ENCODE measurements at places on chromosomes 7 and 10.

GRCh38 chr10:2851566-2851965 lies 215.8 kb upstream of the PFKP start:
- DNase-seq, result no peak

DNA sequence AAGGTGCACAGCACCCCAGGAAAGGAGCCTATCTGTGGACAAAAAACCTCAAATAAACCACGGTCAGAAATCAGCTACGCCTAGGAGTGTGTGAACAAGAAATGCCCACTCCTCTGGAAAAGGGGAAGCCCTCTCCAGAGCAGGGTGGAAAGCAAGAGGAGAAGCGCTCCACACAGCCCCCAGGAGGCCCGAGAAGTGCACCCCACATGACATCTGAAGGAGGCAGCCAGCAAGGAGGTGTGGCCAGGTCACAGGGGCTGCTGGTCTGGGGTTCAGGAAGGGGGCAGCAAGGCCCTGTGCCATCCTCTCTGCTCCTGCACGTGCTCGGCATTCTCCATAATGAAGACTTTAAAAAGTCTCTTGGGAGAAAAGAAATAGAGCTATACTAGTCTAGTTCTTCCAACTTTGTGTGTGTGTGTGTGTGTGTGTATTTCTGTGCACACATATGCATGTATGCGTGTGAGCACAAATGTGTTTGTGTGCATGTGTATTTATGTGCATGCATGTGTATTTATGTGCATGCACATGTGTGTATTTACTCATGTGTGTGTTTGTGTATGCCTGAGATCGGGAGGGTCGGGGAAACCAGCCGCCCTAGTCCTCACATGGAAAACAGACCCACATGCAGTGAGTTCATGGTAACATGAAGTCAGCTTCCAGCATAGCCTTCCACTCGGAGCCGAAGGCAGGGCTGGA lies 76.5 kb downstream of the TNS3 start:
- no peak for DNase-seq

DNA sequence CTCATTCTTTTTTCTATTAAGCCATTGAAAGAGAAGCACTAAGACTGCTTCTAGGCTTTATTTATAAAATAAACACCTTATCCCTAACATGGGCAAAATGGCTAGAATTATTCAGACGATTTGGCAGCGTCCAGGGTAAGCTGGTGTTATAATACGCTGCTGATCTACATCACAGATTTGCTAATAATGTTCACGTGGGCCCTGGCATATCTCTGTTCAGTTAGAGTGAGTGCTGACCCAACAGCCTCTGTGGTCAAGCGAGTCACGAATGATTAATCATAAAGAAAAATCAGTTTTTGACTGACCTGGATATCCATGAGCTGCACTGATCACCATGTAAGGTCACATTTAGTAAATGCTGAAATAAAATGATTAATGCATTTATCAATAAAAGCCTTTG lies 28.4 kb upstream of the CBLL1 start:
- DNase-seq, result no peak

DNA sequence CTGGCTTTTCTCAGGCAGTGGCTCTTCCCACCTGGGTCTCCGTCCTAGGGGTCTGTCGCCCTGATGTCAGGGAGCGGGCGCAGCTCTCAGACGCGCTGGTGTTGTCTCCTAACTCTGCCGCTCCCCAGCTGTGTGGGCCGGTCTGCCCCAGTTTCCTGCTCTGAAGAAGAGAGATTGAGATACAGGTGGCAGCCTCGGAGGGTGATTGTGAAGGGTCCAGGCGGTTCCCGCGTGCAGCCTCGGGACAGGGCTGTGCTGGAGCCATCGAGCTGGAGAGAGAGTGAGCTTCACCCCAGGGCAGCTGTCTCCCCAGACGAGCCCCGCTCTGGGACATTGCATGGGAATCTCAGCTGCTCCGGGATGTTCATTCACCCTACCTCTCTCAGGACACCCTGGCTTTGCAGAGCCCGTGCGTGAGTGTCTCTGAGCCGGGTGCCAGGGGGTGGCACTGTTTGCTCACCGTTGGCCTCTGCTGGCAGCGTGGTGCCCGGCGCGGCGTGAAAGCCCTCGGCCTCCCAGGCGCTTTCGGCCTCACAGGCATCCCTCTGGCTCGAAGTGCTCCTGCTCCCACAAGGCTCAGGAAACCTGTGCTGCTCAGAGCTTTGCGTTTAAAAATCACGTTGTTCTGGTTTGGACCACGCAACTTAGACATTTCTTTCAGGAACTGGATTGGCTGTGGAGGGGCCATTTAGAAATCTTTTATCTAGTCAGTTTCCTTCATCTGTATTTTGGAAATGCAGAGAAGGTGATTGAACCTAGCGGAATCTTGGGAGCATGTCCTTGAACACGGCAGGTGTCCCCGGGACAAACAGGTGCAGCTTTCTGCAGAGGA lies 33.8 kb upstream of the ZFAND2A start:
- DNase-seq, result no peak

GRCh38 chr10:71299071-71299785 lies 19.8 kb upstream of the SLC29A3 start:
- no peak for DNase-seq

DNA sequence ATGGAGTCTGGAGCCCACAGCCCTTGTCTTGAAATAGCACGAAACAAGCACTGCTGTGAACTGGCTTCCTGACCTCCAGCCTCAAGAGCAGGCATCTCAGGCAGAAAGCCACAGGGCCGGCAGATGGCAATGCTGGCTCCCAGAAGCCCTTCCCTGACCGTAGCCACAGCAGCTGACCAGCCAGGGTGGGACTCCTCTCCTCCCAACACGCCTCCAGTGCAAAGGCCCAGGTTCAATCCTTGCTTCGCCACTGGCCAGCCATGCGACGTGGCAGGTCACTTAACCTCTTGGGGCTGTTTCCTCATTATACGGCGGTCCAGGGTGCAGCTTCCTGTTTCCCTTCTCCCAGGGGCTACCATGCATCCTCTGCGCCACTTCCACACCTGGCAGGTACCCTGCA lies 12.8 kb downstream of the PRKAG2 start:
- no peak for DNase-seq

DNA sequence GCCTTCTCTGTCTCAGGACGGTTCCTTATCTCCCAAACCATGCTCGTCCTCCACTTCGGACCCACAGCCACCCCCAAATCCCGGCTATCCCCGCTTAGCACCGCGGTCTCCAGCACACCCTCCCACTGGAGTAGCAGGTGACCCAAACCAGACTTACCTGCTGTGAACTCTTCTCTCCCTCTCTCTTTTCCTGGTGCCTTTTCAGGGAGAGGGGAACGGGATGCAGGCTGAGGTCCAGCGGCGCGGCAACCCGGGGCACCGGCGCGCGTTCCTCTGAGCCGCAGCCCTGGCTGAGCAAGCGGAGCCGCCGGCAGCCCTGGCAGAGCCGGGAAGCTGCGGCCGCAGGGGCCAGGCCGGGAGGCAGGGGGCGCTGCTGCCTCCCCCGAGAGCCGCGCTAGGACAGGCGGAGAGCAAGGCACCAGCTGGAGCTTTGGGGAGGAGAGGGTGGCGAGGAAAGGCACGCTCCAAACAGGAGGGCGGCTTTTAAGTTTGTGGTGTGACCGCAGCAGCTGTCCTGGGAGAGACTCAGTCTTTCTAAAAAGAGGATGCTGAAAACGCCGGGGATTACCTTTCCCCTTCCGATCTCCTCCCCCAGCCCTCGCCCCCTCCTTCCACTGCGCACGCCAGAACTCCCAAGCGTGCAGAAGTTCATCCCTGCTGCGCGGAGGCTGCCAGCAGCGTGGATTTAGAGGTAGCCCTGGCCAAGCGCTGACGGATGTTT lies at the start of gene SEMA3D:
Gene SEMA3D (minus strand): TSS at position 536 of the 721 bp plus-strand sequence. CDS start 65,165 bp downstream, outside the sequence.
- DNase-seq, result peak; percentile 72

GRCh38 chr7:50166997-50167965 lies 74.2 kb upstream of the ZPBP start:
- DNase-seq, result no peak

DNA sequence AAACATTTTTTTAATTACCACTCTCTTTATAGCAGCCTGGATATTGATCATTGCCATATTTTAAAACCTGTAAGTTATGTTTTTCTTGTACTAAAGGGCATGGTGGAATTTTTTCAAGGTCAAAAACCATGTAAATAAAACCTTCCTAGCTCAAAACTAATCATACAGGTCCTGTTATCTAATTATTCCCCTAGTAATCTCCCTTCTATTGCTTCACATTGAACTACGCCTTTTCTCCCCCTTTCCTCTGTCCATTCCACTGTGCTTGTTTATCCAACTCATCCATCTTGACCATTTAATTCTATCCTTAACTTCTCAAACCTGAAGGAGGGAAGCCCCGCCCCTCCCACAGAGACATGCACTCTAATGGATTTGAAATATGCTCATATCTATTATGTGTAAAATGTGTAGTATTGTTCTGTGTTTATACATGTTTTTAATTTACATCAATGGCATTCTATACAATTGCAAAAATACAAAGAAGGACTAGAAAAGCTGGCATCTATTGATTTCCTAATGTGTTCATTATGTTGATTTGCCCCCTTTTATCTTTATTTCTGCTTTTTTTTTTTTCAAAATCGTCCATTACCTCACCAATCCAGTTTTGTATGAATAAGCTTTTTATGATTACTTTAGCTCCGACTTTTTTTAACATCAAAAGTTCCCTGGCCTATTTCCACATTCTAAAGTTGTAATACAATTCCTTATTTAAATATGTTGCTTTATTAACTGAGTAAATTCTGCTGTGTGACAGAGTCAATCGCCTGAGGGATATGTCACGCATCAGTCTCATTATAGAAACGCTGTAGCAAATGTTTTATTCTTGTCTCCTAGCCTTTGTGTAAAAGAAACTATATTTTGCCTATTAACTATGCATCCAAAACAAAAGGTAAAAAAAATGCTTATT lies 61.0 kb downstream of the MET start:
- no peak for DNase-seq

- no peak for DNase-seq
Observed at GRCh38 chr7:151514461-151515275, 5.0 kb downstream of the RHEB start.

DNA sequence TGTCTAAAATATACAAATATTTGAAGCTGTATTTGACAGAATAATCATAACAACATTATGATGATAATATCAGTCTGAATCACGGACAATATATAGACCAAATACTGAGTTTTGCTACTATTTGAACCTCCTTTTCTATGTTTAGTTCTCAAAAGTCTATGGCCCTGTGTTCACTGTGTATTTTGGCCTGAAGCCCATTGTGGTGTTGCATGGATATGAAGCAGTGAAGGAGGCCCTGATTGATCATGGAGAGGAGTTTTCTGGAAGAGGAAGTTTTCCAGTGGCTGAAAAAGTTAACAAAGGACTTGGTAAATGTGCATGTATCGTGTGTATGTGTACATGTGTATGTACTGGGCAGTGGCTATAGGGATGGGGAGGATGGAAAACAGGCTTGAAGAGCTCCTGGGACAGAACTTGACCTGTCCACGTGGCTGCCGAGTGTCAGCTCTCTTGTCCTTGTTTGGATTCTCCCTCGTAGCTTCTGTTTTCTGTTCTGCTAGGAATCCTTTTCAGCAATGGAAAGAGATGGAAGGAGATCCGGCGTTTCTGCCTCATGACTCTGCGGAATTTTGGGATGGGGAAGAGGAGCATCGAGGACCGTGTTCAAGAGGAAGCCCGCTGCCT lies 4.2 kb downstream of the CYP2C18 start:
- no peak for DNase-seq

GRCh38 chr10:429696-430095 lies 259.8 kb downstream of the DIP2C start:
- no peak for DNase-seq

- no peak for DNase-seq
Observed at GRCh38 chr7:44733708-44734481, 14.8 kb upstream of the ZMIZ2 start.

GRCh38 chr10:43078175-43078985 lies 1.5 kb downstream of the RET start:
- no peak for DNase-seq

GRCh38 chr10:15238555-15239335 lies 70.3 kb upstream of the NMT2 start:
- DNase-seq, result no peak

DNA sequence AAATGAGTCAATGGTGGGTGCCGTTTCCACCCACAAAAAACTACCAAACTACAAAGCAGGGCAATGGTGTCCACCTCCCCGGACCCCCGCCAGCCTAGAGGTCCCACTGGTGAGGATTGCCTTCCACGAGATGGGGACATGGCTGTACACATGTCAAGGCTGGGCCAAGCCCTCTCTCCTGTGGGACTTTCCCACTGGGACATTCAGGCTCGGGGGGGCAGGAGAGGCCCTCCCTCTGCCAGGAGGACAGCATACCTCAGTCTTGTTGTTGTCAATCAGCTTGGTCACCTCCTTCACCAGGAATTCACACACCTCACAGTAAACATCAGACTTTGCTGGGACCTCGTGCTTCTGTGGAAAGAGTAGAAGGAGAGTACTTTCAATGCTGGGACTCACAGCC lies 31.1 kb downstream of the PSAP start:
- no peak for DNase-seq

- DNase-seq, result no peak
Observed at GRCh38 chr7:106426803-106427202, 142.0 kb upstream of the NAMPT start.

DNA sequence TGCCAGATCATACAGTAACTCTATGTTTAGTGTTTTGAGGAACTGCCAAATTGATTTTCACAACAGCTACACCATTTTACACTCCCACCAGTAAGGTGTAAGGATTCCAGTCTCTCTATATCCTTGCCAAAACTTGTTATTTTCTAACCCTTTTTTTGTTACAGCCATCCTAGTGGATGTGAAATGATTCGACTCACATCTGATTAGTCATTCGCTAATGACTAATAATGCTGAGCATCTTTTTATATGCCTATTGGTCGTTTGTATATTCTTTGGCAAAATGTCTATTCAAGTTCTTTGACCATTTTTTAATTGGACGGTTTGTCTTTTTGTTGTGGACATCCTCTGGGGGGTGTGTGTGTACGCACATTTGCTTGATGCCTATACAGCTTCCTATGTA lies 142.8 kb downstream of the DGKB start:
- no peak for DNase-seq

- DNase-seq, result no peak
Observed at GRCh38 chr10:16724509-16724908, 92.7 kb downstream of the RSU1 start.

DNA sequence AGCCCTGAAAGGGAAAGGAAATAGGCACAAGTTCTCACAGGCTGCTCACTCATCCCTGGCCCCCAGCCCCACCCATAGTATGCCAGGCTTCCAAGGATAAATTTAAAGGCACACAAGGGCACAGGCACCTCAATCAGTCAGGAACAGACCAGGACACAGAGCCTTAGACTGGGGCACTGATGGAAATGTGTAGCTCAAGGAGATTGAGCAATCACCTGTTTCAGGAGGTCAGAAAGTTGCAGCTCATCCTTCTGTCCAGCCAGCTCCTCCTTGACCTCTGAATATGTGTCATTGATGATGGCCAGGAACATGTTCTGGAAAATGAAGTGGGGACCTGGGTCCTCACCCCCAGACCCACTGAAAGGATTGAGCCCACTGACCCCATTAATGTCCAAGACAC lies 6.6 kb upstream of the BLOC1S2 start:
- DNase-seq, result no peak
